A549 treated with GW870086 at 1 μM for 4 hours (cell line): ENCODE measurements at places on chromosomes 12 and 14. TPM values are rescaled to one million over a fixed set of nuclear protein-coding genes. Genes with fewer than 3 reads are reported as not detected.

The TAS2R7 gene
- not detected in 5 replicates for total RNA-seq

The ACSS3 gene
- total RNA-seq, result not detected in 5 replicates

The EXOC3L4 gene
- total RNA-seq, result 0.82 to 2.4 TPM (median 1.8 TPM) in 5 replicates

The PLEKHD1 gene
- 0.03 to 0.07 TPM (median 0.03 TPM) in 3 of 5 replicates, not detected in the others for total RNA-seq

The TDRD9 gene
- 0.08 to 0.22 TPM (median 0.14 TPM) in 5 replicates for total RNA-seq

The LRFN5 gene
- total RNA-seq, result not detected in 5 replicates

The EML5 gene
- 0.38 to 0.59 TPM (median 0.53 TPM) in 5 replicates for total RNA-seq

The TCL1A gene
- total RNA-seq, result not detected in 5 replicates

The GPR162 gene
- 0.27 to 1.1 TPM (median 0.61 TPM) in 5 replicates for total RNA-seq

The GRIP1 gene
- total RNA-seq, result 2.3 to 6.4 TPM (median 4.3 TPM) in 5 replicates

The TCL1B gene
- total RNA-seq, result not detected in 5 replicates

The SMARCC2 gene
- 27.3 to 35.8 TPM (median 34.5 TPM) in 5 replicates for total RNA-seq

The ACVR1B gene
- 14.1 to 18.7 TPM (median 17.9 TPM) in 5 replicates for total RNA-seq

The DLK1 gene
- 0.19 to 0.50 TPM (median 0.27 TPM) in 5 replicates for total RNA-seq

The DACT1 gene
- total RNA-seq, result 0.44 to 0.73 TPM (median 0.48 TPM) in 5 replicates

The EMP1 gene
- total RNA-seq, result 110 to 172 TPM (median 159 TPM) in 5 replicates

The KRT85 gene
- not detected in 5 replicates for total RNA-seq

The PZP gene
- total RNA-seq, result not detected in 5 replicates

The GDF3 gene
- total RNA-seq, result not detected in 5 replicates

The MANSC4 gene
- total RNA-seq, result not detected in 5 replicates

The RNASE3 gene
- not detected in 5 replicates for total RNA-seq

The LTB4R gene
- 3.9 to 6.3 TPM (median 5.2 TPM) in 5 replicates for total RNA-seq

The EEF1AKMT3 gene
- 4.8 to 6.8 TPM (median 5.0 TPM) in 5 replicates for total RNA-seq

The RAB21 gene
- total RNA-seq, result 33.9 to 50.6 TPM (median 41.8 TPM) in 5 replicates

The TM7SF3 gene
- total RNA-seq, result 66.1 to 78.4 TPM (median 75.5 TPM) in 5 replicates

The CLEC1B gene
- total RNA-seq, result not detected in 5 replicates

The CDC42BPB gene
- 58.4 to 85.0 TPM (median 79.3 TPM) in 5 replicates for total RNA-seq

The SPIC gene
- total RNA-seq, result not detected in 5 replicates

The BDKRB2 gene
- 1.3 to 1.7 TPM (median 1.5 TPM) in 5 replicates for total RNA-seq

The SPX gene
- 3.4 to 4.4 TPM (median 3.7 TPM) in 5 replicates for total RNA-seq

The VWF gene
- total RNA-seq, result 0.10 to 0.27 TPM (median 0.17 TPM) in 5 replicates

The ACOT2 gene
- total RNA-seq, result 43.3 to 52.9 TPM (median 51.6 TPM) in 5 replicates

The SLC6A15 gene
- 3.7 to 4.9 TPM (median 4.7 TPM) in 5 replicates for total RNA-seq

The SOX5 gene
- not detected in 5 replicates for total RNA-seq
